ENCODE measurements at places on chromosomes 6 and 20.

- DNase-seq = no peak
Observed at GRCh38 chr6:94349227-94349626, 929.9 kb upstream of the EPHA7 start.

DNA sequence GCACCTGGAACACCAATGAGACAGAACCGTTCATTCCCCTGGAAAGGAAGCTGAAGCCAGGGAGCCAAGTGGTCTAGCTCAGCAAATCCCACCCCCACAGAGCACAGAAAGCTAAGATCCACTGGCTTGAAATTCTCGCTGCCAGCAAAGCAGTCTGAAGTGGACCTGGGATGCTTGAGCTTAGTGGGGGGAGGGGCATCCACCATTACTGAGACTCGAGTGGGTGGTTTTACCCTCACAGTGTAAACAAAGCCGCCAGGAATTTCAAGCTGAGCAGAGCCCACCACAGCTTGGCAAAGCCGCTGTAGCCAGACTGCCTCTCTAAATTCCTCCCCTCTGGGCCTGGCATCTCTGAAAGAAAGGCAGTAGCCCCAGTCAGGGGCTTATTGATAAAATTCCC is 53.1 kb downstream of the KIF16B start:
- no peak for DNase-seq

DNA sequence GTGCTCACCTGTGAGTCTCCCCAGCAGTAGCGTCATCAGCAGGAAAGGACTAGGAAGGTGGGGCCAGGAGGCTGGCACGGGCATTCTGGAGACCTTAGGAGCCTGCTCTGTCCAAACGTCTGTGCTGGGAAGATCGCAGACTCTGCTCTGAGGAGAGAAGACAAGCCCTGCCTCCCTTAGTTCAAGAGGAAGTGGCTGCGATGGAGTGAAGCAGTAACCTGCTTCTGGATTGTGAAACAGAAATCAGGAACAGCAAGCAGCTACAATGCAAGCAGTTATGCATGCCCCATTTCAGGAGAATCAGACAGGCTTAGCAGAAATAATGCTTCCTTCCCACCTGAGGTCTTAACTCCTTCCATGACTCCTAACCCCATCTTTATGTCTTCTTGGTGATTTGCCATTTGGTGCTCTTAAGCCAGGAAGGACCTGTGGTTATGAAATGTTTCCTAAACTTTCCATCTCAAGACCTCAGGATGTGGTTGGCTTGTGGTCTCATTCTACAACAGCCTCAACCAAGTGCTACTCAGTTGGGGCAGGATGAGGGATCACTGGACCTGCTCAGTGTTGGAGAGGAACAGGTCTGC is at the start of gene SIRPB1:
SIRPB1 (minus strand) TSS at position 149 of the 584 bp plus-strand sequence; CDS start at position 84, 65 bp downstream.
- DNase-seq = no peak

DNA sequence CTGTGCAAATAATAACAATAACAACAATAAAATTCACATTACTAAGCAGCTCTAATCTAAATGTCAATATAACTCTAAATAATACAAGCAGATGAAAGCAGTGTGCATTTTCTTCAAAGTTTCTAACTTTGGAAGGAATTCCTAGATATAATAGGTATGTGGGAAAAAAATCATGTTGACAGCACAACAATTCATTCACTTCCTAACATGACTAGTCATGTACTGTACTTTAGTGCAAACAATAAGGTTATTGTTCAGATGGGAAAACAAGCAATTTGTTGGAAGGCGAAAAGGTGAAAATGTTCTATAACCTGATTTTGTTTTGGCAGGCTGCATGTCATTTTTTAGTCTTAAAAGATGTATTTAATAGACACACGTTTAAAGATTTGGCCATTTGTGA is 484.3 kb upstream of the JAG1 start:
- no peak for DNase-seq

DNA sequence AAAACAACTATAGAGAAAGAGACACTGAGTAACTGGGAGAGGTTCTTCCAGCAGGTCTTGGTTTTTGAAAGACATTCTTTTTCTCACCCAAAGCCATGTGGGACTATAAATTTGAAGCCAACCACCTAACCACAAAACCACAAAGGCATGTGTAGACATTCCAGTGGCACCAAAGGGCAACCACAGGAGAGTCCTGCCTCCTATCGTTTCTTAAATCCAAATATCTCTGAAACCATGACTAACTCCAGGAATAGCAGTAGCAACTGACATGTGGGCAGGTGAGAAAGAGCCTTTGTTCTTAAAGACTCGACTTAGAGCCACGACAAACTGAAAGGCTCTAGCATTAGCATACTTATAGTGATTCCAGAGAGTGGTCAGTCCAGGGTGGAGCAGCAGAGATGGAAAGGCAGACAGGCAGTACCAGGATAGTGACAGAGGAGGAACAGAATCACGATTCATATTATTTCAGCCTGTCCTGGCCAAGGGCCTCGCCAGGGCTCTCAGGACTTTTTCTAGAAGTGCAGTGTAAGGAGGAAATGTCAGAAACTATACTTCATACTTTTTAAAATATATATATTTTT is 9.4 kb upstream of the COL9A1 start:
- no peak for DNase-seq

DNA sequence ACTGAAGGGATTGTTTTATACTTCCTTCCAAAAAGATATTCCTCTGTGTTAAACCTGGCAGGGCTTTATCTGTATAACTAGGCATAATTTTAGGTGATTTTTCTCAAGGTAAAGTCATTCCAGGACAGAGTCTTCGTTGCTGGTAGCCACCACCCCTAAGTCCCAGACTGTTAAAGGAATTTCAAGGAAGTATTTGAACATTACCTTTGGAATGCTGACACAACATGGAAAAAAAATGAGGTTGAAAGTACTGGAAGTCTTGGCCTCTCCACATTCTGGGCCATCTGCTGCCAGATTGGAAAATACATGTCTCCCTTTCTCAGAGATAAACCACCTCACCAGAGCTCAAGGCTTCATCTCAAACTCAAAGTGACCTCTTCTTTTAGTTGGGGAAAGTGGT is 27.0 kb upstream of the ETV7 start:
- no peak for DNase-seq
